ENCODE measurements at places on chromosomes 2 and 18. TPM values are rescaled to one million over a fixed set of nuclear protein-coding genes. Genes with fewer than 3 reads are reported as not detected.

The PTPN18 gene
- 30.0 TPM for total RNA-seq

The QPCT gene
- total RNA-seq = 73.9 TPM

The NDUFV2 gene
- total RNA-seq = 129 TPM

GRCh38 chr2:24477229-24477628 is 13.8 kb upstream of the NCOA1 start:
- no peak for DNase-seq

DNA sequence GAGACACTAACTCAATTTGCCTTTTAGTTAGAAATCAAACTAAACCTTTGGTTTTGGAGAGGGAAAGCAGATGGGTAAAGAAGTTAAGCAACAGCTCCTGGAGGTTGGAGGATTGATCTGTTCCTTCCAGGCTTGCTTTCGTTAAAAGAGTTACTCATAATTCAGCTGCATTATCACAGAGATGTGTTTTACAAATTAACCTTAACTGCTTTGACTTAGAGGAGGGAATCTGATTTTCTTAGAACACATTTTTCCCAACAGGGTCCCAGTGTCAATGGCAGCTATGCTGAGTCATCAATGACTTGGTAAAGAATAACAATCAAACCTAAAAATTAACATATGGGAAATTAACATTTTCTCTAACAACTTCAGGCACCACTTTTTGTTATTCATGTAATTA is 113.4 kb downstream of the COPS8 start:
- peak; percentile 8 for DNase-seq

- no peak for DNase-seq
Observed at GRCh38 chr2:171345971-171346722, 87.6 kb downstream of the METTL8 start.

- peak; percentile 74 for DNase-seq
Observed at GRCh38 chr2:43224571-43225092, 1.8 kb downstream of the ZFP36L2 start.

- DNase-seq = no peak
Observed at GRCh38 chr2:223759569-223760430, 77.6 kb downstream of the AP1S3 start.

DNA sequence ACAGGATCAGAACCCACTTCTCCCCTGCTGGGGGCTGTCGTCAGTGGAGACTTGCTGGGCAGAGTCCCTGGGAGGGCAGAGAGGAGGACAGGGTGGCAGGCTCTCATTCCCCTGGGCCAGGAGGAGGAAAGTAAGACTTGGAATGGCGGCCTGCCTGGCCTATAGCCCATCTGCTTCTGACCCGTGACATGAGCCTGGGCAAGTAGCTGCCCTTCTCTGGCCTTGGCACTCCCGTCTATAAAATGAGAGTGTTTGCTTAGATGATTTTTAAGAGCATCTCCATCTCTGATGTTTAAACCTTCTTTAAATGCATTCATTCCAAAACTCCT is 173.0 kb downstream of the DDX1 start:
- no peak for DNase-seq

GRCh38 chr2:176508374-176508773 is 239.1 kb downstream of the MTX2 start:
- DNase-seq = no peak

The ELOA2 gene
- not detected for total RNA-seq

GRCh38 chr2:207847098-207847806 is 77.5 kb upstream of the FZD5 start:
- DNase-seq = no peak

GRCh38 chr18:74420481-74420880 is 36.6 kb downstream of the DIPK1C start:
- peak; percentile 76 for DNase-seq

DNA sequence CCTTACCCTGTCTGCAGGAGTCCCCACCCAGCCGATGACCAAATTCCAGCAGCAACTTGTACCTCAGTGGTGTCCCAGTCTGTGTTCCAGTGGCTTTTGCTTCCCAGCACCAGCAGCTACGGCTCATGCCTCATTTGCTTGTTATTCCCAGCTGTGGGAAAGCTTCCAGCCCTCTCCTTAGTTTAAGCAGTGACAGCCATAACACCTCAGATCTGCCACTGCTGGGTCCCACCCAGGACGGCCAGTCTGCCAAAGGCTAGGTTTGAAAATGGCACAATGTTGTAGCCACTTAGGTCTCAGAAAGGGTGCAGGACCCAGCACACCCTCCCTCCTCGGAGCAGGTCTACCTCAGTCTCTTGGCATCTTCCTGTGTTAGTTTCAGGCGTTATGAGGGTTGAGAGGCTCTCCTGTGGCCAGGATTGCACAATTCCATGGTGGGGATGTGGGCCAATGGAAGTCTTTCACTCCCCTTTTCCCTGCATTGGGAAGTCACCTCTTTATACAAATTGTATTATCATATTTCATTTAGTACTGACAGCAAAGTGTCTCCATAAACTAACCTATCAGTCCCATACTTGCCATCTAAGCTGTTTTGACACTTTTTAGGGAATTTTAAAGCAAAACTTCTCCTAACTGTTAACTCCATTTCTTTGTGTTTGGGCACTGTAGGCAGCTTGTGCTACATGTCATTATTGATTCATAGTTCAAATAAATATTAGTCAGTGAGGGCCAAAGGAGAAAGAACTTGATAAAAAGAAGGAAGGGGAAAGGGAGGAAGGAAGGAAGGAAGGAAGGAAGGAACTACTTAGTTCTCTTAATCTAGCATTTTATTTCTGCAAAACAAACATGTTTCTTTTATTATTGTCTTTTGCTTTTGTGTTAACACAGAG is 62.9 kb upstream of the FAM110C start:
- DNase-seq = no peak

- no peak for DNase-seq
Observed at GRCh38 chr18:32319084-32319483, 129.2 kb downstream of the MEP1B start.

DNA sequence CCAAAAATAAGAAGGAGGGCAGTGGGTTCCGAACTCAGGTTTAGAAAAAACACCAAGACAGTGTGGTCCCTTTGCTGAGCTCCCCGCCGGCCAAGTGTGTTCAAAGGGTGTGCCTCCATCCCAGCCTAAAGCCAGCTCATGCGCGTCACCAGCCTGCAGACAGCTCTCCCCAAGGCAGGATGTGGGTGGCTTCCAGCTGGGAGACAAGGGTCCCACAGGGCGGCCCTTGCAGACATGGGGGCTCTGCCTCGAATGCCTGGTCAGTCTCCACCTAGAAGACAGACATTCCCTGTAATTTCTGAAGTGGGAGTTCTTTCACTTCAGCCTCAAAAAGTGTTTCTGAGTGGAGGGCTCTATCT is 135.8 kb upstream of the GPC1 start:
- no peak for DNase-seq

DNA sequence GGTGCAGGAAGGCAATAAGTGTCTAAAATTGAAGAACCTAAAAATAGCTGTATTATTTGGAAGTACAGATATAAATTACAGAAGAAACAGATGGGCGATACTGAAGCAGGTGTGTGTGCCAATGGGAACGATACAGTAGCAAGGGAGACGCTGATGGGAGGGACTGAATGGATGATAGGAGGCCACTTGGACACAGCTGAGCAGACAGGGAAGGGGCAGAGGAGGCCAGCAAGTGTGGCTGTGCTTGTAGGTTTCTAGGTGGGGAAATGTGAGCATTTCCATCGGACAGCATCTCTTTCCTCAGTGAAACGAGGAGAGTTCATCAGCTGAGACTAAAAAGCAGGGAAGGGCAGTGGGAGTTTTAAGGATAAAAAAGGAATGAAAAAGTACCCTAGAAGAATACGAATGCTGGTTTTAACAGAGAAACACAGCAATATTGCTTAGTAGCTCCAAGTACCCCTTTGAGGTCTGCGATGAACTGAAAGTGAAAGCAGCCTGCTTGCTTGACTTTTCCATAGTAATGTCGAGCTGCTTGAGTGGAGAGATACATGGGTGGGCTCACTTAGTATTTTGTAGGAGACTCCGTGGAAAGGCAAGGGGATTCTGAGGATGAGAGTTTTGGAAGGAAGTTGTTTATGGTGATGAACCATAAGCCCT is 91.7 kb upstream of the EPC2 start:
- no peak for DNase-seq

The SEC11C gene
- 9.4 TPM for total RNA-seq

DNA sequence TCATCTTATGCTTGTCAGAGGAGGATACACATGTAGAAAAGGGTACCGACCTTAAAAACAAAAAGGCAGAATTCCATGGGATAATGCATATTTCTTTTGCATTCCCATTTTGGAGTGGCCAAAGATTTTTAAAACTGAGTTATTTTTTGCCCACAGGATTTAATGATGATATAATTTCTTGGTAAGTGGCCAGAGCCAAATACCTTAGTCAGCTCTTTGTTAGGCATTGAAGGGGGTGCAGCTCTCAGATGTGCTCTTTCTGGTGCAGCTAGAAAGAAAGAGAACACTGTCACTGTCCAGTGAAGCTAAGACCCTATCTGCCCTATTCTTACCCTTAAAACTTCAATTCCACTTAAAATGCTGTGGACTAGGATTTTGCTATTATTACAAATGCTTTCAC is 10.8 kb downstream of the COQ10B start:
- no peak for DNase-seq

The LDLRAD4 gene
- total RNA-seq = 17.4 TPM

DNA sequence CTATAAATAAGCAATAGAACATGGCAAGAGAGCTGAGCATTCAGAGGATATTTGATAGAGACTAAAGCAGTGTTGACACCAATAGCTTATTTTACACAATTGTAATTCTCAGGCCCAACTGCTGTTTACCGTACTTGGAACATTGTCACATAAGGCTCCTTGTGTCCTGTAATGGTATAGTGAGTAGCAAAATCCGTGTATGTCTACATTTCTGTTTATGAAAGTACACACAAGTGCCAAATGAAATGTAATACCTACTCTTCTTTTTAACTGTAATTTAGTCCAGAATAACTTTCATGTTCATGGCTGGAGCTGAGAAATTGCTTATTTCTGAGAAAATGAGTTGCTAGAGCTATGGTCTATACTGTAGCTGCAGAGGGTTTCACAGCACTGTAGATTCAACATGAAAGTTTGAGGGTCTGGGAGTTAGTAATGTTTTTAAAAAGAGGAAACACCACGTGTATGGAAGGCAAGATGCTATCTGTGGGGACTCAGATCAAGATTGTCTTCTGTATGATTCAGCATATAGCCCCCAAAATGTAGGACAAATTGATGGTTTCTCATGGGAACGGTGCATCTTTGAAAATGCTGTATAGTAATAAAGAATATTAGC is 110.2 kb upstream of the NOSTRIN start:
- DNase-seq = no peak

The PRSS56 gene
- total RNA-seq = not detected

GRCh38 chr2:130957915-130958314 is 121.2 kb downstream of the ARHGEF4 start:
- no peak for DNase-seq

The SP9 gene
- total RNA-seq = not detected

GRCh38 chr18:58552057-58552461 is 76.8 kb downstream of the ALPK2 start:
- no peak for DNase-seq

The SLC40A1 gene
- 34.9 TPM for total RNA-seq

- peak; percentile 33 for DNase-seq
Observed at GRCh38 chr2:3316456-3317276, 61.0 kb downstream of the EIPR1 start.

- DNase-seq = peak; percentile 33
Observed at GRCh38 chr2:96106991-96107707, 9.2 kb downstream of the ADRA2B start.

DNA sequence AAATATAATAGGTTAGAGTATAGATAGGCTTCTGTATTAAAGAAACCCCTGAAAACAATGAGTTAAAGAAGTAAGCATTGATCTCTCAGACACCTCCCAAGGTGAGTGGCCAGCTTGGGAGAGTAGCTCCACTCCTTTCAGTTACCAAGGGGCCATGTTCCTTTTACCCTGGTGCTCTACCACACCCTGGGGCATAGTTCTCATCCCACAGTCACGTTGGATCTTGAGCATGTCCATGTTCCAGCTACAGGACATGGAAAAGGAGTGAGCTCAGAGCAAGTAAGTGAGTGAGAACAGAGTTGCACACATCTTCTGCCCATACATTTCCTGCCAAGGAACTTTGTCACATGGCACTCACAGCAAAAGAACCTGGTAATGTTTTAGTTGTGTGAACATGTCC is 325.9 kb upstream of the SLC39A10 start:
- no peak for DNase-seq

The SLC9A2 gene
- not detected for total RNA-seq

GRCh38 chr2:85729825-85730510 is 23.8 kb upstream of the ATOH8 start:
- peak; percentile 61 for DNase-seq

DNA sequence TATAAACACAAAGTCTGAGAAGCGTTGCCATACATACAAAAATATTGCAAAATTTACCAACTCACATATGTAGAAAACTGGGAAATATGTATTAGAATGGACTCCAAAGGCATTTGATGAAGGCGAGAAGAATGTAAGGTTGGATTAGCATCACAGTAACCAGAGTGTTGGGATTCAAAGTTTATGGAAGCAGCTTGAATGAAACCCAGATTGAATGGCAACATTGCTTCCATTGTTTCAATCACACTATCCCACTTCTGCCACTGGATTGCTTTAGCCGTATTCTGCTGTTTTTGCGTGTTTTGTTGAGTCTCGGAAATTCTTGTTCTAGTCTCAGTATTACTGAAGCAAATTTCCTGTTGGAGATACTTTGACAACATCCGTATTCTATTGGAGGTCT is 609.0 kb upstream of the LRATD1 start:
- DNase-seq = no peak

The CFAP65 gene
- not detected for total RNA-seq

The TXNDC2 gene
- not detected for total RNA-seq

GRCh38 chr2:162013514-162014475 is 60.2 kb downstream of the DPP4 start:
- DNase-seq = no peak

DNA sequence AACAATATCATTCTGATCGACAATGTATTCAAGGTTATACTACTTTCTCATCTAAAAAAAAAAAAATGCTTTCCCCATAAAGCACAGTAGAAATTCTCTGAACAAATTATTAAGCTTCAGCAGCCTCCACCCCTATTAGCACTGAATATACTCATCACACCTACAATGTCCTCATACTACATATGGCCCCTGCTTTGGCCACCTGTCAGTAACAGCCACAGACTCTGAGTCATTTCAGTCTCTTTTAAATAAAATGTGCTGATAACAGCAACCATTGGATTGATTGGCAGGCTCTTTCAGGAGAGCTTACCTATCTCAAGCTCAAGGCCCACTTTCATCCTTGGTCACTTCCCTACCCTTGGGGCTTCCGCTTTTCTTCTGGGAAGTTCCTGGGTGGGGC is 236.7 kb downstream of the TMX3 start:
- DNase-seq = no peak

DNA sequence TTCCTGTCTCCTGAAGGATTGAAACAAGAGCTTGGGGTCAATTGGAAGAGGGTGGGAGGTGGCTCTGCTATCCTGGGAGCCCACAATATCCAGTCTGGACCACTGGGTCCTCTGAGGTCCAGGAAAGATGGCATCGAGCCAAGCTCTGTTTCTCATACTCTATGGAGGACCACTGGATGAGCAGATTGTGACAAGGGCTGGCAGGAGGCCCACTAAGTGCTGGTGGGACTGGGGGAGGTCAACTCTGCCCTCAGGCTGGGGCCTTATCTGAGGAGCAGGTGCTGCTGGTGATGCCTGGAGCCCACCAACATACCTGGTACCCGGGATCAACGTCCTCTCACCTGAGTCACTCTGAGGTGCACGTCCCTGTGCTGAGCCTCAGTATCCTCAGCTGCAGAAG is 142.4 kb downstream of the NDUFA10 start:
- DNase-seq = no peak

- DNase-seq = no peak
Observed at GRCh38 chr18:31204166-31204565, 41.5 kb upstream of the DSC1 start.
